ENCODE measurements at places on chromosomes 4 and X. TPM values are rescaled to one million over a fixed set of nuclear protein-coding genes. Genes with fewer than 3 reads are reported as not detected.
A peak's percentile ranks its signal among the peaks of the same experiment; 100 is the strongest.

GRCh38 chrX:43882294-43882681, at the start of gene MAOB:
Gene MAOB, minus strand, starts transcription at chrX:43882450. Its CDS starts 151 bp downstream, at chrX:43882299.
- peak within 1 kb of the TSS; percentile 22 for H3K4me3 ChIP-seq
- no peaks in the 10 kb centered on the region for H3K36me3 ChIP-seq
- peaks cover 15% of the 10 kb centered on the region for H3K27me3 ChIP-seq

GRCh38 chrX:23953908-23954269, 46.1 kb downstream of the CXorf58 start:
- peak overlapping the region; percentile 87 for H3K4me3 ChIP-seq
- DNase-seq, result peak; percentile 10
- peaks cover 3% of the 10 kb centered on the region for H3K4me1 ChIP-seq
- H3K27ac ChIP-seq, result peak overlapping the region; percentile 89
- H3K27me3 ChIP-seq, result no peaks in the 10 kb centered on the region
- no peaks in the 10 kb centered on the region for H3K36me3 ChIP-seq

GRCh38 chrX:125651426-125651825, 331.8 kb downstream of the TEX13C start:
- H3K36me3 ChIP-seq, result no peaks in the 10 kb centered on the region
- no peaks in the 10 kb centered on the region for H3K4me1 ChIP-seq
- H3K27ac ChIP-seq, result no peak overlapping the region
- no peak overlapping the region for H3K4me3 ChIP-seq
- DNase-seq, result no peak
- no peaks in the 10 kb centered on the region for H3K27me3 ChIP-seq

GRCh38 chrX:150085881-150086280, 147.6 kb upstream of the EOLA2 start:
- no peaks in the 10 kb centered on the region for H3K27me3 ChIP-seq
- H3K27ac ChIP-seq, result no peak overlapping the region
- H3K4me1 ChIP-seq, result no peaks in the 10 kb centered on the region
- no peaks in the 10 kb centered on the region for H3K36me3 ChIP-seq
- no peak overlapping the region for H3K4me3 ChIP-seq
- no peak for DNase-seq

- DNase-seq, result no peak
- no peak overlapping the region for H3K27ac ChIP-seq
- H3K4me3 ChIP-seq, result no peak overlapping the region
- no peaks in the 10 kb centered on the region for H3K4me1 ChIP-seq
These were observed 10.7 kb upstream of the PIGA start for GRCh38 chrX:15345976-15346375.

- no peak for DNase-seq
- no peaks in the 10 kb centered on the region for H3K27me3 ChIP-seq
- no peak overlapping the region for H3K4me3 ChIP-seq
- no peaks in the 10 kb centered on the region for H3K4me1 ChIP-seq
- no peak overlapping the region for H3K27ac ChIP-seq
These were observed 108.2 kb upstream of the GPC4 start for GRCh38 chrX:133523526-133523925.

DNA sequence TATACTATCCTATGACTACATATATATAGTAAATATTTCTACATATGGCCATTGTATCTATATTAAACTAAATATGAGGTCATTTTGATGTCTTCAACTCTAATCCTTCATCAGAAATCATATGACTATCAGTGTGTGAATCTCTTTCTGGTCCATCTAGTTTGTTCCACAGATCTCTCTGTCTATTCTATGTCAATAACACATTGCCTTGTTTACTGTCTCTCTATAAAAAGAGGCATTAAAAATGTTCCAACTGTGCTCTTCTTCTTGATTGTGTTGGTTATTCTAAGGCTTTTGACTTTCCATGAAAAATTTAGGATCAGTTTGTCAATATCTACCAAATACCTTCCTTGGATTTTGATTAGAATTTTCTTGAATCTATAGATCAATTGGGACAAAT, 338.3 kb upstream of the FSTL5 start:
- no peaks in the 10 kb centered on the region for H3K36me3 ChIP-seq
- no peak overlapping the region for H3K4me3 ChIP-seq
- peaks cover 2% of the 10 kb centered on the region for H3K27me3 ChIP-seq
- no peaks in the 10 kb centered on the region for H3K4me1 ChIP-seq

Gene VCX
- not detected for polyA plus RNA-seq
